ENCODE measurements at places on chromosomes 7 and 10.

GRCh38 chr10:49744924-49745605 lies 17.1 kb downstream of the OGDHL start:
- DNase-seq = no peak

GRCh38 chr10:101227429-101228152 lies 1.7 kb downstream of the LBX1 start:
- no peak for DNase-seq

DNA sequence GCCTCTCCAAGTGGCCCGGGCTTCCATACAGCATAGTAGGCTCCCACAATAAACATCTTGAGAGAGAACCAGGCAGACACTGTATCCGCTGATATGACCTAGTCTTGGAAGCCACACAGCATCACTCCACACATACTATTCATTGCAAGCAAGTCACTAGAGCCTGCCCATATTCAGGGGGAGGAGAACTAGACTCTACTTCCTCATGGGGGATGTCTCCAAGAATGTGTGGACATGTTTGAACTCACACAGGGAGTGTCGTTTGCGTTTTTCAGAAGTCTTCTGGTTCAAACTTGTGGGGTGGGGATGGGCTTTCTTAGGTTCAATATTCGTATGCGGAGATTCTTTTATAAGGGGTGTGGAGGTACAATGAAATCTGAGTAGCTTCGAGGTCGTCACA lies 232.6 kb upstream of the HABP2 start:
- DNase-seq = no peak

DNA sequence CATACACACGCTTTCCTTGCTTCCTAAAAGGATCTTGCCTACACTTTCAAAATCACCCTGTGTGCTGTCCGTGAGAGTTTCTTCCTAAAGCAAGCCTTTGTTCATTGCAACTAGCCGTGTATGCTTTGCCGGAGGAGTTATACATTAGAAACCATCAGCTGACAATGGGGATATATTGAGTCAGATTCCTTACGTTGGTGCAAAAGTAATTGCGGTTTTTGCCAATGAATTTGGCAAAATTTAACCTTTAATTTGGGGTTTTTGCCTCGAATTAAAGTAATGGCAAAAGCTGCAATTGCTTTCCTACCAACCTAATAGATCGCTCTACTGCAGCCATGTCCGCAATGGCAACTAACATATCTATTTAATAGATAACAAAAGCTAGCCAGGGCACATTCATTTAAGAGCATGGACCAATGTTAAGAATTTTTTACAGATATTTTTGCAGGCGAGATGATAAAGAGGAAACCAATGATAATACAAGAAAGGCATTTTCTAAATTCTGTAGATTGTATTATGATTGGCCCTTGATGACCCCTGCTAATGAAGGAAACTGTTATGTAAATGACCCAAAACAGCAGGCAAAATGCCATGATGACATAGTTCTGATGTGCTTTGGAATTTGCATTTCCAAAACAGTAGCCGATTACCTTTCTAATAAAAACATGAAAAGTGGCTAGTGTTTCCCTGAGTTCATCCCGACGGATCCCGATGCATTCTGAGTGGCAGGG lies 184.8 kb upstream of the NRP1 start:
- DNase-seq = no peak

DNA sequence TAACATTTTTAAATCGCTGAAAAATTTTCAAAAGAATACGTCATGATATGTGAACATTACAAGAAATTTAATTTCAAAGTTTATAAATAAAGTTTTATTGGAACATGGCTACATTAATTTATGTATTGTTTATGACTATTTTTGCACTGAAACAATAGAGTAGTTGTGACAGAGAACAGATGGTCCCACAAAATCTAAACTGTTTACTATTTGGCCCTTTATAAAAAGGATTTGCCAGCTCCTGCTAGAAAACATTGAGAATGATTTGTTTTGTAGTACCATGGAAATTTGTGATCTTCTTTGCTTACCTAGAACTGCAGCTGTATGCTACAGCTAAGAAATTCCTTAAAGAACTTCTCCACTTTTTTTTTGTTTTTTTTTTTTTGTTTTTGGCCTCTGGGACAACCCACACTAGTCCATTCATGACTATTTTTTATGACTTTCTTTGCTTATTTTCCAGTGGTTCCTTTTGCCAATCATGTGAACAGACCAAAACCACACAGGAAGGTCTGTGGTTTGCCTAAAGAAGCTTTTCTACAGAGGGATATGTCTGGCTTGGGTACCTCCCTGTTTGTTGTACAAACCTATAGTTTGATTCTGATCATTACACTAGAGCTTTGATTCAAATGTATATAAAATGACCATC lies 55.7 kb downstream of the ST7 start:
- no peak for DNase-seq

- no peak for DNase-seq
Measured at GRCh38 chr7:98294798-98295382, 13.4 kb downstream of the BRI3 start.

DNA sequence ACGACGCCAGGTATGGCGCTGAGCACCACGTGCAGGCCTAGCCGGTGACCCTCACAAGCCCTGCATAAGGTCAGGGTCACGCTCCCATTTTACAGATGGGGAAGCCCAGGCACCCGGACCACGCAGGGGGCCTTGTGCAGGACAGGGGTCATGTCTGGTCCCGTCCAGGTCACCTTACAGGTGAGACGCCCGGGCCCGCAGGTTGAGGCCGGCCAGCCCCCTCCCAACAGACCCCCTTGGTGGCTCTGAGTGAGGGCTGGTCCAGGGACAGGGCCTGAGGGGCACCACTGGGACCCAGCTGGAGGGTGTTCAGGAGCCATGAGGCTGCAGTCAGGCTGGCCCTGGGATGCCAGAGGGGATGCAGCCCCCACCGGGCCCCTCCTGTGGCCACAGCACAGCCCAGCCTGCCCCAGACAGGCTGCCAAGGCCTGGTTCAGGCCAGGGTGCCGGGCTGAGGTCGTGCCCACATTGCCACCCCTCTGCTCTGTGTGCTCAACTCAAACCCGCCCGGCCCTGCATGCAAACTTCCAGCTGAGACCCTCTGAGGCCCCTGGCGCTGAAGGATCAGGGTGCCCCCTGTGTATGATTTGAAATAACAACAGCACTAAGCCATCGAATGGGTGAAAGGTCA lies 69.0 kb downstream of the PWWP2B start:
- no peak for DNase-seq

DNA sequence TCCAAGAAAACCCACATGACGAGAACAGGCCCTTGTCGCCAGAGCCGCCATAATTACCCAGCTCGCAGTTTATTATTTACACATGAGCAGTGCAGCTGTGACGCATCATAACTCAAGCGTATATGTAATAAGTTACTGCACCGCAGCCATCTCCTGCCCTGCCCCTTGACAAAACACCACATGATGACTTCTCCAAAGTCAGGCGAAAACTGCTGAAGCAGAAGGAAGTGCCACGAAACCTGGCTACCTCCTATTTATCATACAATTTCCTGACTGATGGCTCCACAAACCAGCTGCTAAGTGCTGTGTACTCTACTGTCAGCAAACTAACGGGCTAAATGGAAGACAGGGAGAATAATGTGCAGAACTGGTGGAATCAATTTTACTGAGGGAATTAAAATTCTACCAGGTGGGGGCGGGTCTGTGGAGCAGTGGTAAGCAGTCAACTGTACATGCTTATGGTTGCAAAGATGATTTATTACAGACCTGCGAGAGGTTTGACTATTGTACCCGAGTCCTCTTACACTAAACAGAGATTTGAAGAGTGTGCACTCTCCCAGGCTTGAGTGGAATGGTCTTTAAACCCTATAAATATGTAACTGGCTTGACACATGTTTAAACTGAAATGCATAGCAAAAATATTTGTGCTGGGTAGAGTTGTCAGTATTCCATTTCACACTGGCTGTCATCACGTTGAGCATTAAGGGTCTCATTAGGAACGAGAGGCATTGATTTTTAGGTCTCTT lies 156.0 kb downstream of the GLI3 start:
- DNase-seq = no peak

DNA sequence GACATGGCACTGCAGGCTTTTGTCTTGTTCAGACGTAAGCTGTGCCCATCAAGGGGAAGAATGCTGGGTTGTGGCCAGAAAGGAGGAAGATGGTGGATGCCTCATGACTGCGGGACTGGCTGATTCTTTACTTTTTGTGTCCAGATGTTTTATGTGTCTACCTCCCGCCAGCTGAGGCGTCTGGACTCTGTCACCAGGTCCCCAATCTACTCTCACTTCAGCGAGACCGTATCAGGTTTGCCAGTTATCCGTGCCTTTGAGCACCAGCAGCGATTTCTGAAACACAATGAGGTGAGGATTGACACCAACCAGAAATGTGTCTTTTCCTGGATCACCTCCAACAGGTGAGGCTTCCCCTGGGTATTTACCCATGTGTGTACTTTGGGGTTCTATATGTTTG lies 53.5 kb downstream of the ABCC2 start:
- DNase-seq = no peak

GRCh38 chr10:45180946-45181875 lies 134.2 kb downstream of the OR13A1 start:
- no peak for DNase-seq

- no peak for DNase-seq
Measured at GRCh38 chr10:113473851-113474250, 79.0 kb upstream of the HABP2 start.

GRCh38 chr7:139118805-139119485 lies 9.4 kb upstream of the ZC3HAV1 start:
- DNase-seq = no peak

DNA sequence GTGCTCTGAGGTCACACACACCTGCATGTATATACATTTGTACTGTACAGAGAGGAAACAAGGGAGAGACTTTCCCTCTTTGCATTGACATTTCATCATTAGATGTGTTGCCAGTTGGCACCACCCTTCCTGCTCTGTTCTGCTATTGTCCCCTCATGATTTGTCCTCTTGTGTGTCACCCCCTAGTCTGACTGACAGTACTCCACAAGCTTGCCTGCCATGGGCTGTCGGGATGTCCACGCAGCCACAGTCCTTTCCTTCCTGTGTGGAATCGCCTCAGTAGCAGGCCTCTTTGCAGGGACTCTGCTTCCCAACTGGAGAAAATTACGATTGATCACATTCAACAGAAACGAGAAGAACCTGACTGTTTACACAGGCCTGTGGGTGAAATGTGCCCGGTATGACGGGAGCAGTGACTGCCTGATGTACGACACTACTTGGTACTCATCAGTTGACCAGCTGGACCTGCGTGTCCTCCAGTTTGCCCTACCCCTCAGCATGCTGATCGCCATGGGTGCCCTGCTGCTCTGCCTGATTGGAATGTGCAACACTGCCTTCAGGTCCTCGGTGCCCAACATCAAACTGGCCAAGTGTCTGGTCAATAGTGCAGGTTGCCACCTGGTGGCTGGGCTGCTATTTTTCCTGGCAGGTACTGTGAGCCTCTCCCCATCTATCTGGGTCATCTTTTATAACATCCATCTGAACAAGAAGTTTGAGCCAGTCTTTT lies 9.4 kb downstream of the CLDN12 start:
- no peak for DNase-seq

- DNase-seq = no peak
Measured at GRCh38 chr10:5035356-5035755, 31.7 kb upstream of the AKR1C2 start.

DNA sequence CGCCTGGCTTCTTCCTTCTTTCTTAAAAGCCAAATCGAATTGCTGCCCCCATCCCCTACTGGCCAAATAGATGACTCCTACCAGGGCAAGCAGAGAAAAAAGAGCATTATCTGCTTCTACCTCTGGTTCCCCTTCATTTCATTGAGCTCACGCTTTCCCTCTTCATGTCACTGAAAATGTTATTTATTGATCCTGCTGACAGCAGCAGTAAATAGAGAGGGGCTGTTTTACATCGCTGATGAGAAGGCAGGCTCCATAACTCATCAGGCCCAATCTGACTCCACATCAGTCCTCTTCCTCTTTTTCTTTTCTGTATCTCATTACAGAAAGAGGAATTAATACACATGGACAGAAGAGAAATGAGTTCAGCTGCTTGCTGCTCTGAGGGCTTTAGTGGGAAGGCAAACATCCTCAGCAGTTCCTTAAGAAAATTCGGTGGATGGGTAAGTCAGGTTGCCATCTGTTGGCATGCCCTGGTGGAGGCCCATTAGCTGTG lies 904.1 kb downstream of the KCNMA1 start:
- no peak for DNase-seq

GRCh38 chr10:63267414-63268148 lies 134.5 kb downstream of the NRBF2 start:
- DNase-seq = no peak

DNA sequence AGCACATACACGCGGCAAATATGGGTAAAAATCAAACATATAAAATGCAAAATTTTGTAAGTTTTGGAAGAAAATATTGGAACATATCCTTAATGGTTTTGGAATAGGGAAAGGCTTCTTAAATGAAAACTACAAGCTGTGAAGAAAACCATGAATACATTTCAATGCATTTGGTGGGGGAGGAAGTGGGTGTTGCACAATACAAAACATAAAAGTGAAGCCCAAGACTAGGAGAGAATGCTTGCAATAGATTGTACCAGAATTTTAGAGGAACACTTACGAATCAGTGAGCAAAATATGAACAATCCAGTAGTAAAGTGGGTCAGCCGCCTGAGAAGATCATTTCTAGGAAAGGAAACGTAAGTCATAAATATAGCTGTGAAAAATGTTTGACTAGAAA lies 322.6 kb upstream of the MKI67 start:
- no peak for DNase-seq

DNA sequence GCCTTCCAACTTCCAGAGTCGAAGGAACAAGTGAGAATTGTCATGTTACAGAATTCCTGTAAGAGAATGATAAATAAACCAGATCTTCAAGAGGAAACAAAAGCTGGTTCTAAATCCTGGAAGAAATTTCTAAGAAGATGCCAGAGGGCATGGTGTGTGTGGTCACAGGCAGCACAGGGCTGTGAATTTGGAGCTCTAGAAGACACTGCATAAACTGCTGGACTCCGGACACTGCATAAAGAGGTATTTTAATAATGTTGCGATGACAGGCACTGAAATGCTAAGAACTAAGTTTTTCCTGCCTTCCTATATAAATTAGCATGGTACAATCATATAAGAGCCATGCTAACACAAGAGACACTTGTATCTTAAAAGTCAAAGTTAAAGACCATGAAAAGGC lies 86.0 kb downstream of the LARP4B start:
- DNase-seq = no peak

DNA sequence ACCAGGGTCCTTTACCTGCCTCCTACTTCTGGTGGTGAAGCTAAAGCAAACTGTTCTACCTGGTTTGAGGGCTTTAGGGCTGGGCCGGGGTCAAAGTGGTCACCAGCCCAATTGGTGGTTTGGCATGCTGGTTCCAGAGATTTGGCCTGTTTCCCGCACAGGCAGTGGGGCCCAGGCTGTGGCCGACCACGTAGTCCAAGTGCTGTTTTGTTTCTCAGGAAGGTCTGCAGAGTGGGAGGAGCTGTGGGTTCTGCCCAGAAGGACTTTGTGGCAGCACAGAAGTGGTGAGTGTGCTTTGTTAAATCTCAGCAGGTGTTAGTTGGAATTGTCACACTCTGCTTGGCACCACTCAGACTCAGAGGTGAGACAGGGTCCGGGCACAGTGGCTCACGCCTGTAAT lies 85.8 kb downstream of the MKX start:
- no peak for DNase-seq

DNA sequence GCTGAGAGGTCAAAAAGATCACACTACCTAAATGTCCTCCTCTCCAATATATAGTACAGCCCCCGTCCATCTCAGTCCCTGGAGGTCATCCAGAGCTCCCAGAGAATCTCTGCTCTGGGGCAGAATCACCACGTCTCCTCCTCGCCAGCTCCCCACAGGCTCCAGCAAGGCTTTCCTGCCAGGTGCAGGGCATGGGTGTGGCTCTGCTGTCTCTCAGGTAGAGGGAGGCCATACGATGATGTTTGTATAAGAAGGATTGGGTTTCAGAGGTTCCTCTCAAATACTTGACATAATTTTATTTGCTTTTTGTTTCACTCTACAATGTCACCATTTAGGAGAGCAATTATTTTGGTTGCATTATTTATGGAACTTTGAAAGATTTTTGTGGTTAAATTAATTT lies 98.3 kb upstream of the PRSS58 start:
- no peak for DNase-seq
